ENCODE measurements at places on chromosomes 7 and 10.

DNA sequence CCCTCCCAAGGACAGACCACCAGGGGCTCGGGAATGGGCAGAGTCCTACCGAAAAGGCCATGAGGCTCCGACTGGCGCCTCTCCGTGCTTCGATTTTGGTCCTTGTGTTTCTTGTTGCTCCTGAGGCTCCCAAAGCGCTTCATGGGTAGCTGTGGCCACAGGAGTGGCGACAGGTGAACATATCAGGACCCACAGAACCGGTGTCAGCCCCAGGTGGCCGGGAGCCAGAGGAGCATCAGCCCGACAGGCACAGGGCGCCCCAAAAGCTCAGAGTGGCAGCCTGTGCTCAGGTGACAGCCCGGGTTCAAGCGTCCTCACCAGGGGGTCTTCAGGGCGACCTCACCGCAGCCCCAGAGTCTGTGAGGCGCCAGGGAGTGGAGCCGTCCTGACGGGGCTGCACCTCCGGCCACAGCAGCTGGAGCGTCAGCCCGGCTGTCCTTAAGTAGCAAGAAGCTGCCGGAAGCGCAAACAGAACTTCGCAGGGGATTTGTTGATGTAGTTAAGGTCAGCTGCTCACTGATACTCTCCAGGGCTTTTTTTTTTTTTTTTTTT lies 141.0 kb downstream of the PRKAG2 start:
- no peak for DNase-seq

DNA sequence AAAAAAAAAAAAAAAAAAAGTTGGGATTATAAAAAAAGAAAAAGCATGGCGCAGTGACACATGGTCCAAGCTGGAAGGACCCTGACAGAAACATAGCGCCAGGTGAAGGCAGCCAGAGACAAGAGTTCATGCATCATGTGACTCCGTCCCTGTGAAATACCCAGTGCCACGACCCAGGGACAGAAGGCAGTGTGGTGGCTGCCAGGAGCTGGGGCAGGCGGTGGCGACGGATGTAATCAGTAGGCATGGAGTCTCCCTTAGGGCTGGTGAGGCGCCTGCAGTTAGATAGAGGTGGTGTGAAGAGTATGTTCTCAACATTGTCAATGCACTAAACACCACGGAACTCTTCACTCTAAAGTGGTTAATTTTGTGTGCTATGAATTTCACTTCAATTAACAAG lies 43.9 kb downstream of the STK32C start:
- no peak for DNase-seq

GRCh38 chr10:112296908-112297331 lies 13.7 kb downstream of the TECTB start:
- DNase-seq, result no peak

- DNase-seq, result no peak
These were observed 17.3 kb downstream of the TPK1 start for GRCh38 chr7:144818511-144818910.

DNA sequence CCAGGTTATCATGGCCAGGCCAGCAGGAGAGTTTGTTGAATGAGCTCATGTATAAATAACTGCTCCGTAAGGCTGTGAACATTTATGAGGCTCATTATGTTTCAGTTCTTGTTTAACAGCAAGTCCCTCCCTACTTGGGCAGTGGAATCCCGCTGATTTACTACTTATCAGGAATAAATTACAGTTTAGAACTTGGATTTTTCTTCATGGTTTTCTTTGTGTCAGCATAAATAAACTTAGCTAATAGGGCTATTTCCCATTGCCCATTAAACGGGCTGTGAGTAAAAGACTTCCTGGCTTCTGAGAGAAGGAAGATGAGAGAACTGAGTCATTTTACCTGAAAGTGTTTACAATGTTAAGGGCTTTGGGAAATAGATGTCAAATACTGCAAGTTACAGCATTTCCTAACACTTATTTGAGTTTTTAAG lies 701.6 kb upstream of the ANKRD30A start:
- DNase-seq, result no peak

- no peak for DNase-seq
These were observed 15.1 kb upstream of the NUDCD3 start for GRCh38 chr7:44505595-44505994.

GRCh38 chr7:137804836-137805235 lies 41.9 kb downstream of the DGKI start:
- peak; percentile 3 for DNase-seq

Data from fibroblast of upper back skin (primary cell).